ENCODE measurements at places on chromosomes 1 and 21.

DNA sequence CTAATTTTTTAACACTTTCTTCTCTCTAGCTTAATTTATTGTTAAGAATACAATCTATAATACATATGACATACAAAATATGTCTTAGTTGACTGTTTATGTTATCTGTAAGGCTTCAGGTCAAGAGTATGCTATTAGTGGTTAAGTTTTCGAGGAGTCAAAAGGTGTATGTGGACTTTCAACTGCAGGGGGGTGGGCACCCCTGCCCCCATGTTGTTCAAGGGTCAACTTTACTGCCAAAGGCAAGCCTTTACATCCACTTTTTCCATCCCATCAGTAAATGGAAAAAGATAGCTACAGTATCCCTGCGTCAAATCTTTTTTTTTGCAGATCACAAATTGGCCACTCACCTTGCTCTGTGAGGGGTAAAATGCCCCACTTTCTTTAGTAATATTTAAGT, 6.3 kb downstream of the METTL18 start:
- DNase-seq, result no peak

- DNase-seq, result no peak
Observed at GRCh38 chr1:33350611-33351280, 29.8 kb upstream of the A3GALT2 start.

DNA sequence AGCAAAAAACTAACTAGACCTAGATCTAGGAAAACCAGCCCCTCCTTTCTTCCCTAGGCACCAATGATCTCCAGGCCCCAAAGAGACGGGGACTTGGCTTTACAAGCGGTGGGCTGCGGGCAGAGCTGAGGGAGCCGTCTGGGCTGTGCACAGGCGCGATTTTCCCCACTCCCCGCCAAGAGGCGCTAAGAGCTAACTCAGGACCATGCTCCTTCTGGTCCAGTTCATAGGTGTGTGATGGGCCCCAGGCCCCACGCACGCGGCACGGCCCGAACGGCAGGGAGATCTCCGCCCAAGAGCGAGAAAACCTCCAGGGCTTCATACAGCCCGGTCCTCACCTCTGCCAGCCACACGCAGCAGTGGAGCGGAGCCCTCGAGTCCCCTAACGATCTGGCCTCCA, 7.5 kb upstream of the GPR153 start:
- no peak for DNase-seq

- DNase-seq, result no peak
Observed at GRCh38 chr1:162605225-162605927, 26.9 kb upstream of the DDR2 start.

- DNase-seq, result no peak
Observed at GRCh38 chr1:37147392-37147831, 113.1 kb upstream of the GRIK3 start.

- no peak for DNase-seq
Observed at GRCh38 chr21:26409735-26410134, 163.4 kb downstream of the CYYR1 start.

GRCh38 chr1:31667065-31667785, 22.5 kb upstream of the PEF1 start:
- DNase-seq, result no peak

DNA sequence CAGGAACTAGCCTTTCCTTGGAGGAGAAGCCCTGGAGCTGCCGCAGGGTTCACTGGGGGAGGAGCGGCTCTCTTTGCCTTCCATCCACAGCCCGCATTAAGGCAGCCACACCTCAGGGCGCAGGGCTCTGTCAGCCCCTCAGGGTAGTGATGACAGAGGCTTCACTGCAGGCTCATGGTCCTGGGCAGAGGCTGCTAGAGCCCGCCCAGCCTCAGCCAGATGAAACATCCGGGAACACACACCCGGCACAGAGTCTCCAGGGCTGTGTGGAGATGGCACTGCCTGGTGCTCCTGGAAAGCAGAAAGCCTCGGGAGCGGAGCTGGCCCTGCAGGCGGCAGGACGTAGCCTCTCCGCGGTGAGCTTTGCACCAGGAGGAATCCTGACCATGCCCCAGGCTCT, 29.4 kb upstream of the PEX10 start:
- DNase-seq, result no peak

DNA sequence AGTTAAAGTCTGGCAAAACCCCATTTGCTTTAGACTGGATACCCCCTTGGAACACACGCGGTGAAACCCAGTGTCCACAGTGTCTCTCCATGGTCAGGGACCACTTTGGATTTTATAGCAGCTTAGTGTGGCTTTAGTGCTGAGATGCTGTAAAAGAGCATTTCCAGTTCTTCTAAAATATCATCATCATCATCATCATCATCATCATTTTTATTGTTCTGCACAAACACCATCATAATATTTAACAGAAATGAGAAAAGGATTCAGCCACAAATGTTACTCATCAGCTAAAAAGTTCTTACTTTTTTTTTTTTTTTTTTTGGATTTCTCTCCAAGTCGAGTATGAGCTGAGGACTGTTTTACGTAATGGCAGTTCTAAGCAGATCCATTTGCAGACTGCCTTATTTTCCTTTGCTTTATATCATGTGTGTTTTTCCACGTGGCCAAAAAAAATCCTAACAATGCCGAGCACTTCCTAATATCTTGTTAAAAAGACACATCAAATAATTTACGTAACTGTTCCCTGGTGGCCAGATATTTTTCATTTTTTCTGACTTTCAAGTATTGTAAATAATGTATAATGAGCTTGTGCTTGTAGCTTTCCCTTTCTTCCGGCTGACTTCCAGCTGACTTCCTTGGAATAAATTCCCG, 62.8 kb downstream of the EVA1C start:
- no peak for DNase-seq

DNA sequence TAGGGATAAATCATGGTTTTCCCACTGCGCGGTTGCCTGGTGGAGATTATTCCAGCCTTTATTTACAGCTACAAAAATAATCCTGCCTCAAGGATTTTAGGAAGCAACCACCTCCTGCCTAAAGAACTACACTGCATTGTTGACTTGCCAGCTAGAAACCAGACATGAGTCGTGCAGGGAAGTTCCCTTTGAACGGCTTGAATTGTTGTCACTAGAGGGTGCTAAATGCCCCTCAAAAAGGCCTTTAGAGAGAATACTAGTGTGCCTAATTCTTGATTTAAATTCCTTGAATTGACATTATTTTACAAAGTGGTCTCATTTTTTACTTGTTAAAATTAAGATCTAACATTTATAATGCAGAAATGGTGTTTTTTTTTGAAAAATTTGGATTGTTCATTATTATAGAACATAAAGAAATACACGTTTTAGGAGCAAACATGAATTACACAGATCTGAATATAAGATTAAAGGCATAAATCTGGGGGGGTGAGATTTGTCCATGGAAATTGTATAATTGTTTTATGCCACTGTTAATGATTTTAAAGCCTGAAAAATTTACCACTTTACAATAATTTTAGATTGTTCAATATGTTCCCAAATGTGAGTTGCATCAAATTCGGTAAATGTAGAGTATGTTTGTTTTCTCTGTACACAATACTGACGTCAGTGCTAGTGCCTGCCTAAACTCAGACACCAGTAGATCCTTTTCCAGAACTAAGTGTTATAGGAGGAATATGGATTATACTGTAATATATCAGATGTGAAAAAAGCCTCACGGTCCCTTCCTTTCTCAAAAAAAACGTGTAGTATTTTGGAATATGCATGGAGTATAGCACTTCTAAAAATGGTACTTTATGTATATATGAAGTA, 7.6 kb upstream of the ERG start:
- peak; percentile 70 for DNase-seq

DNA sequence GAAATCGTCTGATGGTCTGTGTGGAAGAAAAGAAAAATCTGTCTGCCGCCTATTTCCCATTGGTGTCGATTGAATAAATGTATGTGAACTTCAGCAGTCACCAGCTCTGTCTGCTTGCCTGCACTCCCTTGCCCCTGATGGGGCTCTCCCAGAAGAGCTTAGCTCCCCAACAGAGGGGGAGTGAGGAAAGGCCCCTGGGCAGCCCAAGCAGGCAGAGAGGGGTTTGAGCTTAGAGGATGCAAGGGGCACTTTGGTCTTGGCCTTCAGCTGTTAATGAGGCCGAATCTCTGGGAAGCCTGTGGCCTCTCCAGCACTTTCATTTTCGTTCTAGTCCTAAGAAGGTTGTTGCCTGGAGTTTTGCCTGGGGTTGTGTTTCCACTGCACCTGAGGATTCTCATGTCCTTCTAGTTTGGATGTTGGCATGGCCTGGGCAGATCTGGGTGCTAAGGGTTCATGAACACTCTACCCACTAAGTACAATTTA, 2.8 kb downstream of the FOXD2 start:
- no peak for DNase-seq

GRCh38 chr1:168626326-168626725, 49.9 kb downstream of the XCL1 start:
- DNase-seq, result no peak

- no peak for DNase-seq
Observed at GRCh38 chr1:6880951-6881690, 95.9 kb downstream of the CAMTA1 start.

DNA sequence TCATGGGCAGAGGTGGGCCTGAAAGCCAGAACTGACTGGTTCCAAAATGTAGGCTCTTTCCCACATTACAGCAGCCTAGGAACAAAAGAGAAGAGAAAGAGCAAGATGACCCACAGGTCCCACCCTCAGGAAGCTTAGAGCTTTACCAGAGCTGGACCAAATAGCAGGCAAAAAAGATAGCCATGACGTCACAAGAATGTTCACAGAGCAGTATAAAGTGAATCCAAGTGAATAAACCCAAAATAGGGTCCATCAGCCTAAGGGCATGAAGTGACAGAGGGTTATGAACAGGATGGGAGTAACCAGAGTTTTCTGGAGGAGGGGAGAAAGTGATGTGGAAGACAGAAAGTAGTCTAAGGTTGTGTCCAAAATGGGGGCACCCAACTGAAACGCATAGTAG, 221.2 kb downstream of the KCNH1 start:
- no peak for DNase-seq

GRCh38 chr1:25001125-25001915, 71.2 kb upstream of the RUNX3 start:
- DNase-seq, result no peak

- no peak for DNase-seq
Observed at GRCh38 chr1:23922321-23922943, 9.3 kb upstream of the CNR2 start.

- DNase-seq, result no peak
Observed at GRCh38 chr1:78721136-78721535, 71.5 kb downstream of the IFI44 start.

DNA sequence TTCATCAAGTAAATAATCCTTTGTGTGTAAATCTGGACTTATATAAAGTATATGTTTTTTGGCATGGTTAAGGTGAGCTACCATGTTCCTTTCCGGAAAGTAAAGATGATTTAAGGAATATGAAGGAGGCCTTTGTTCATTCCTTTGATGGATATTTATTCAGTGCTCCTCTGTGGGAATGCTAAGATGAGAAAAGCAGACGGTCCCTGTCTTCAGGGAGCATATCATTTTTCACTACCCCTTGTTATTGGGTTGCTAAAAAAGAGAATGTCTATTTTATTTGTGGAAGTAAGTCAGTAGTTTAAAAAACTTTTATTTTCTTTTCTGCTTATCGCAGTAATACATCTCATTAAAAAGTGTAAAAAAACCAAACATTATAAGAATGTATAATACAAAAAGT, 35.1 kb upstream of the CNN3 start:
- DNase-seq, result no peak

DNA sequence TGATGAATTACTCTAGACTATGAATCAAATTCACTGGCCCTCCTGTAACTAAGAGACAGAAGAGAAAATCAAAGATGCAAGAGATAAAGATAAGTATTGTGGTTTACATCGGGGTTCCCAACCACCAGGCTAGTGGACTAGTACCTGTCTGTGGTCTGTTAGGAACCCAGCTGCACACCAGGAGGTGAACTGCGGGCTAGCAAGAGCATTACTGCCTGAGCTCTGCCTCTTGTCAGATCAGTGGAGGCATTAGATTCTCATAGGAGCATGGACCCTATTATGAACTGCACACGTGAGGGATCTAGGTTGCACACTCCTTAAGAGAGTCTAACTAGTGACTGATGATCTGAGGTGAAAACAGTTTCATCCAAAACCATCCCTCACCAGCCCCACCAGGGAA, 58.9 kb upstream of the DUSP10 start:
- no peak for DNase-seq

GRCh38 chr1:192546596-192547190, 28.9 kb upstream of the RGS1 start:
- no peak for DNase-seq

- no peak for DNase-seq
Observed at GRCh38 chr1:3590951-3591865, 20.1 kb downstream of the MEGF6 start.

DNA sequence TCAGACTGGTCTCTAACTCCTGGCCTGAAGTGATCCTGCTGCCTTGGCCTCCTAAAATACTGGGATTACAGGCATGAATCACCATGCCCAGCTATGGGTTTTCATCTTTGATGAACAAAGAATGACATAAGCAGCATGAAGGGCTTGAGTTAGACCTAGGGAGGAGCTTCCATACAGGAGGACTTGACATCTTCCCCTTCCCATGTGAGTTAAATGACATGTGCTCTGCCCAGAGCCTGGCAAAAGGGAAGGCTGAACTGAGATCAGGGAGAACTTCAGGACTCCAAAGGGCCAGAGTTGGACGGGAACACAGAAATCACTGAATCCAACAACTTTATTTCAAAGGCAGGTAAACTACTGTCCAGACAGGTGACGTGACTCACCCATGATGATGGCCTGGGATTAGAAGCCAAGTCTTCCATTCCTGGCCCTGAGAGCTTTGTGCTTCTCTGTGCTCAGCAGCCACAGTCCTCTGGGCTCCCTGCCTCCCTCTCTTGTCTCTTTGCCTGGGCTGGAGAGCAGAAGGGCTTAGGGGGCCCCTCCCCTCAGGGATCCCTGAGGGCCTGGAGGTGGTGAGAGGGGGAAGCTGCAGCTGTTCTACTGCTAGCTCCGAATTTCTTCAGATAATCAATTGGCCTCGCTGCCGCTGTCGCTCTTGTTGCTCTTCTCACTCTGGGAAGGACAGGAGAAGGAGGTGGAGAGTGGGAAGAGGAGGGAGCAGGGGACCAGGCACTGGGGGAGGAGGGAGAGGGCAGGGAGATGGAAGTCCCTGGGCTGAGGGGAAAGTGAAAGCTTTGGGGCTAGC, 7.6 kb downstream of the NHLH1 start:
- DNase-seq, result no peak

DNA sequence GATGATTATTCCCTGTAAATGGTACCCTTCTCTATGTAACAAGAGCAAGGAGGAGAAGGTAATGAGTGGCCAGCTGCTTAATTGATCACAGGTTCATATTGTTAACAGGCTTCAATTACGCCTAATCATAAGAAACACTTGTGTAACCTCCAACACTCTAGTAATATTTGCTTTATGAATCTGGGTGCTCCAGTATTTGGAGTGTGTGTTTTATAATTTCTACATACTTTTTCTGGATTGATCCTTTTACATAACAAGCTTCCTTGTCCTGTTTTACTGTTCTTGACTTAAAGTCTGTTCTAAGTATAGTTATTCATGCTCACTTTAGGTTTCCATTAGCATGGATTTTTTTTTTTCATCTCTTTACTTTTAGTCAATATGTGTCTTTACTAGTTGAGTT, 984.2 kb downstream of the AMY1C start:
- DNase-seq, result no peak

GRCh38 chr1:166039436-166040201, 127.2 kb downstream of the FAM78B start:
- no peak for DNase-seq

- DNase-seq, result no peak
Observed at GRCh38 chr1:208374391-208374941, 130.3 kb upstream of the PLXNA2 start.

Data from AML-193 (cell line).